HFFc6 (cell line): ENCODE measurements at places on chromosomes 13 and 19. TPM values are rescaled to one million over a fixed set of nuclear protein-coding genes. Genes with fewer than 3 reads are reported as not detected.

GRCh38 chr19:1161716-1162115 is 12.4 kb downstream of the SBNO2 start:
- DNase-seq: no peak

FGF21 gene
- not detected in 3 replicates for total RNA-seq

DNA sequence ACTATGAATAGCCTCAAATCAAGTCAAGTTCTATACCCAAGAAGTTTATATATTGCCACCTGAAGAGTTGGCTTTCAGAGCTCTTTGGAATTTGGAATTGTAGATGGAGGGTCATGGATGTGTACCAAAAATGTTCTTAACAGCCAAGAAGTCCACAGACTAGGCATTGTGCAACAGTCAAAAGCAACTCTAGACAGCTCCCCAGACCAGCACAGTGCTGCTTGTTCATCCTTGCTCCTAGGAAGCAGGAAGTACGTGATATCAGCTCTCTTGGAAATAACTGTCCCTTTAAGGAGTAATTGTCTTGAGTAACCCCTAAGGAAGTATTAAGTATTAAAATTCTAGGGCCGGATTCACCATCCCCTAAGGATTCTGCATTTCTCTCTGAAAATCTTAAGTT is 30.7 kb upstream of the IL17D start:
- no peak for DNase-seq

- no peak for DNase-seq
Observed at GRCh38 chr19:23254141-23254910, 4.1 kb upstream of the ZNF724 start.

ZNF835 gene
- not detected in 3 replicates for total RNA-seq

DNA sequence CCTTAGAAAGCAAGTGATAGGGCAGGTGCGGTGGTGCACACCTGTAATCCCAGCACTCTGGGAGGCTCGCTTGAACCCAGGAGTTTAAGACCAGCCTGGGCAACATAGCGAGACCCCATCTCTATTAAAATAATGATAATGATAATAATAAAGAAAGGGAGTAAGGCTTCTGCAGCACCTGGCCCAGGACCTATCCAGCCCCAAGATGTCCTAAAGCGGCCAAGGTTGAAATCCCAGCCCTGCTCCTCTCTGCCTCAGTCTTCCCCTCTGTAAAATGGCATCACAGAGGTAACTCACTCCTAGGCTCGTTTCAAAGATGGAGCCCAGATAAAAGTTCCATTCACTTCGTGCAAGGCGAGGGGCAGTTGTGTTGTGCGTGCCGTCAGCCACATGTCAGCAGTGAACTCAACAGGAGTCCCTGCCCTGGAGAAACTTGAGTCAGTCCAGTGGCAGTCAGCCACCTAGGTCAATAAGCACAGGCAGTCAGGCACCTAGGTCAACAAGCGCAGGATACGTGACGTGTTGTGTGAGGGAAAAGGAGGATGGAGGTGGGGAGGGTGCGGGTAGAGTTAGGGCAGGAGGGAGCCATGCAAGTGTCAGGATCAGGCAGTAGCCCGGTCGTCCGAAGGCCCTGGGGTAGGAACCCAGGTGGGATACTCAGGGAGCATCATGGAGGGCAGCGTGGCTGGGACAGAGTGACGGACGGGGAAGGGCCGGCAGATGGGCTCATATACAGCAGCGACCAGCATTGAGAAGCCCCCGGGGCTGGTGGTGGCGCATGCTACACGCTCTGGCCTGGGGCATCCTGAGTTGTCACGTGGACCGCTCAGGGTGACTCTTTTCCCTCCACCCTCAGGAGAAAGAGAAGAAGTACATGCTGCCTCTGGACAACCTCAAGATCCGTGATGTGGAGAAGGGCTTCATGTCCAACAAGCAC is 16.6 kb downstream of the TMED1 start:
- no peak for DNase-seq
